GM03348 (cell line): ENCODE measurements at places on chromosomes 5 and 9.
A peak's percentile ranks its signal among the peaks of the same experiment; 100 is the strongest.

DNA sequence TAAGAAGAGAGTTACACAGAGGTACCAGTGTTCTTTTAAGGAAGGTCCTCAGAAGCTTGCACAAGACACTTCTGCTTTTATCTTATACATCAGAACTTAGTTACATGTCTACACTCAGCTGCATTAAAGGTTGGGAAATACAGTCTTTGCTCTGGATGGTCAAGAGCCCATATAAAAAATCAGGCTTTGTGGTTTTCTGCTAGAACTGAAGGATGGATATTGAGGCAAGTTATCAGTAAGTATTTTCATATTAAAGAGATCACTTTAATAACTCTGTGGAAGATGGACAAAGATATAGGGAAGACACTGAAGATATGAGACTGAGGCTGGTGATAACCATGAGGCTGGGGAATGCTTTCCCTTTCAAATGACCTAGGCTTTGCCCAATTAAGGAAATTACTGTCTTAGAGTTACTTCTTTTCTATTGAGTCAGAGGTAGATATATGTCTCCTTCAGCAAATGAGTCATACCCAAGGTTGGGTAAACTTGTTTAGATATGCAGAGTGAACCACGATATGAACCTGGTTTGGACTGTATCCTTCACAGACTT lies 87.0 kb upstream of the TNC start:
- DNase-seq: peak; percentile 42

- peak; percentile 13 for DNase-seq
Observed at GRCh38 chr5:68745448-68745847, 348.4 kb upstream of the SLC30A5 start.

- no peak for DNase-seq
Observed at GRCh38 chr5:124395926-124396325, 350.5 kb downstream of the ZNF608 start.

DNA sequence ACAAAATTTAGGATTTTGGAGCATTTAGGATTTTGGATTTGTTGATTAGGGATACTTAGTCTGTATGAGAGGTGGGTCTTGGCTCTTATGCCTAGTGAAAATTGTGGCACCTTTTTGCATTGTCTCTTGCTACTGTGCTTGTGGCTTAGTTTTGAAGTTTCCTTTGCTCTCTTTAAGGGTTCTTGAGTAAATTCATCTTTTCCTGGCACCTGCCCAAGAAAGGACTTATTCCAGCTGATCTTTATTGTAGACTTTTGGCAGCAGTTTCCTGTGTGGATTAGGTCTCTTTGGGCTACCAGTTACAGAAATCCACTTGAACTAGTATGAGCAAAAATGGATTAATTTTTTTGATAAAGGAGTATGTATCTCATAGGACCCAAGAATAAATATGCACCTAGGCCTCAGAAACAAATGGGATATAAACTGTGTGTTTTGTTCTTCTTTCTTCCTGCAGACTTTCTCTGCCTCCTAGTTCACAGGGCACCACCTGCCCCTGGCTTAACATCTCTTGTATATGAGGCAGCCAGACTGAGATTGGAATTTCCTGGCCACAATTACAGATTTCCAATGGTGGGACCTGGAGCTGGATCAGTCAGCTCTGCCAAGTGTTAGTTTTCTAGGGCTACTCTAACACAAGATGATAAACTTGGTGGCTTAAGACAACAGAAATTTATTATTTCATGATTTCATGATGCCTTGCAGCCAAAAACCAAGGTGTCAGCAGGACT lies 44.6 kb downstream of the FOCAD start:
- no peak for DNase-seq

- no peak for DNase-seq
Observed at GRCh38 chr5:922436-923280, 30.0 kb downstream of the TRIP13 start.
